ENCODE measurements at places on chromosomes 13 and 19.

DNA sequence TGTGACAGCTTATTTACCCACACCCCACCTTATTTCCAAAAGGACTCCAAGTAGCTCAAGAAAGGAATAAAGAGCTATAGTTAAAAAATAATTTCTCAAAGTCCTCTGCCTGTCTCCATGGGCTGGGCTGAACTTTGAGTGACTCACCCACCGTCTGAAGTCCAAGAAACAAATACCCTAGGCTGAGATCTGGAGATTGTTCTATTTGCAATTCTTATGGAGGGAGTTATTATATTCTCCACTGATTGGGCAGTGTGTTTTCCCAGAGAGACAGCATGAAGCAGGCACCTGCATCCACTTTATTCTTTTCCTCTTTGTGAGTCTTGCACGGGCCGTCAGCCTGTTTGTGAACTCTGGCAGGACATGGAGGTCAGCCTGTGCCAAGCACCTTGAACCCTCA, 63.2 kb downstream of the SHISA2 start:
- DNase-seq = no peak

- no peak for DNase-seq
These were observed 107.9 kb downstream of the RGCC start for GRCh38 chr13:41565216-41565615.

DNA sequence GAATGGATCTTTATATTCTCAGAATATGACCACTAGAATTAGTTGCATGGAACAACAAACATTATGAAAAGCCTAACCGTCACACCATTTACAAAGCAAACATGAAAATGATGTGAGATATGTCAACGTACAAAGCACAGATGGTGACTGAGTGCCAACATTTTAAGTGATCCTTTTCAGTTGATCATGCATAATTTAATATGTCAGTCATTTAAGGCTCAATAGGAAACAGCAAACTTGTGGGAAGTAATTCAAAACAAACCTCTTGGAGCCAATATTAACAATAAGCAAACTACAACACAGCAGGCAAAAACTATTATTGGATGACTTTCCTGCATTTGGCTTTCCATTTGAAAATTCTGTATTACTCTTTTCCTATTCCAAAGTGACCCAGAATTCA, 277.6 kb downstream of the SLITRK6 start:
- no peak for DNase-seq

- peak; percentile 33 for DNase-seq
These were observed 5.5 kb upstream of the WTIP start for GRCh38 chr19:34475975-34476594.

DNA sequence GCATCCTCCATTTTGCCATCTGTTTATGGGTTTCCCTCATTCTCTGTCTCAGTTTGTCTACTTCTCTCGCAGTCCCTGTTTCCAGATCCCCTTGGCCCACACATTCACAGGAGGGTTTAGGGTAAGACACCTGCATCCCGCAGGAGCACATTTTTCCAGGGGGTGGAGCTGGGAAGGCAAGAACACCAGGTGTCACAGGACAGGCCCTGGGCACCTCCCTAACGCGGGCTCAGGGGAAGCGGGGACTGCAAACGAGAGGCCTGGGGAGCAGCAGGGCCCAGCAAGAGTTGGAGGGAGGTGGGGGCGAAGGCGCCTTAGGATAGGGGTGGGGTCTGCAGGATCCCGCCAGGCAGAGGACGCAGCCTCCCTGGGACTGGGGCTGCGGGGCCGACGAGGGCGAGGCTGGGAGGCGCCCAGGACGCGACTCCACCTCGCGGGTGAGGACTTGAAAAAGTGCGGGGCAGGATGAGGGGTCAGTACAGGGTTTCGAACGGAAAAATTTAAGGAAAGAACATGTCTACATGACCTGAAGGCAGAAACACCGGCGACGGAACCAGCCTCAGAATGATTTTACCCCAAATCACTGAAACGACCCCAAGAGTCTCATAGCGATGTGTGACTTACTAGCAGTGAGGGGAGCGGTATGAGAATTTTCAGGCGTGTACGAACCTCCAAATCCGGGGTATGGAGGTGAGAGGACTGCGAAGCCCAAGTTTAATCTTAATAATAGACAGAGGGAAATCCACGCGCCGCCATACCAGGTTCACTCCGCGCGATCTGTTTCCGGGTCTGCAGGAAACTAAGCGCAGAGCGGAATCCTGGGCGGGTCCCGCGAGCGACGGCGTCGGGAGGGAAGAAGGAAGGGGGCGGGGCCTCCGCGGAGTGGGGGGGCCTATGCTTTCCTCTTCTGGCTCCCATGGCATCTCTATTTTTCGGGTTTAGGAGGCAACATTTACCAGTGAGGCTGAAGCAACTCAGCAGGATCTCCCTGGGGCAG, 7.1 kb upstream of the ERVV-2 start:
- no peak for DNase-seq

All from ascending aorta (tissue), 2 donors.